ENCODE measurements at places on chromosomes 12 and 14. TPM values are rescaled to one million over a fixed set of nuclear protein-coding genes. Genes with fewer than 3 reads are reported as not detected.
A peak's percentile ranks its signal among the peaks of the same experiment; 100 is the strongest.

Gene NDUFA12
- total RNA-seq, result 194 TPM

Gene A2M
- not detected for total RNA-seq

Gene C1QL4
- not detected for total RNA-seq

Gene TMPRSS12
- total RNA-seq, result not detected

Gene APOF
- total RNA-seq, result not detected

Gene MMP19
- total RNA-seq, result not detected

Gene OR10A7
- total RNA-seq, result not detected

Gene CFAP54
- total RNA-seq, result 0.44 TPM

Gene FITM1
- 0.53 TPM for total RNA-seq

DNA sequence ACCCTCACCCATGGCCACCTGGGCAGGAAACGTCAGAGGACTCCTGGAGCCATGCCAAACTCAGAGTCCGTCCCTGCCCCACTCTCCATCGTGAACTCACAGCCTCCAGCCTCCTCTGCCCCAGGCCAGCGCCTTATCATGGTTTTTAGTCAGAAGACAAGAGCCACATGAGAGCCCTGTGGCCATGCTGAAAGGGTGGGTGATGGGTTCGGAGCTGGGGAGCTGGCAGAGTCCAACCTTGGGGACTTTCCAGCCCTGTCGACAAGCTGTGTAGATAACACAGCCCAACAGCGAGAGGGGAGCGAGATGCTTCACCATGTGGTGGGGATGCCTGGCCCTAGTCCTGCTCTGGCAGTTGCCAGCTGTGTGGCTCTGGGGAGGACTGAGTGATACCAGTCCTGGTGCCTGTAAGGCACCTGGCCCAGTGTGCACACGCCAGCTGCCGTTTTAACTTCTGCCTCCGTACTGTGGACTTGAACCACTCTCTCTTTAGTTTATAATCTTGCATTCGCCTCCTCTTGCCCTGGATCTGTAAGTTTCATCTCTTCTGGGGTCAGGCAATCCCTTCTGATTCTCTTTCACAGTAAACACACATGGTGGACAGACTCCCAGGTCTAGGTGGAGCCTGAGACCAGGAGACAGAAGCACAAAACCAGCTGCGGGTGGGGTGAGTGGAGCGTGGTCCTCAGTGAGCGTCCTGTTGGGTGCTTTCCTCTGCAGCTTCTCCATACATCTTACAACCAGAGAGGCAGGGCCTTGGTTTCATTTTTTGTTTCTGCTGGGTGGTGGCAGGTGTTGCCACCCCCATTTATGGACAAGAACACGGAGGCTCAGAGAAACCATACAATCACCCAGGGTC is 55.3 kb downstream of the RIN3 start:
- DNase-seq, result peak; percentile 33
- no peaks in the 10 kb centered on the region for H3K27me3 ChIP-seq
- H3K4me1 ChIP-seq, result peaks cover 12% of the 10 kb centered on the region
- peak overlapping the region; percentile 51 for H3K27ac ChIP-seq

GRCh38 chr14:58288106-58288792 is 10.1 kb upstream of the ARID4A start:
- peaks cover 68% of the 10 kb centered on the region for H3K4me1 ChIP-seq
- H3K27me3 ChIP-seq, result no peaks in the 10 kb centered on the region
- H3K4me3 ChIP-seq, result peak overlapping the region; percentile 4
- H3K36me3 ChIP-seq, result peaks cover 70% of the 10 kb centered on the region
- no peak for DNase-seq

DNA sequence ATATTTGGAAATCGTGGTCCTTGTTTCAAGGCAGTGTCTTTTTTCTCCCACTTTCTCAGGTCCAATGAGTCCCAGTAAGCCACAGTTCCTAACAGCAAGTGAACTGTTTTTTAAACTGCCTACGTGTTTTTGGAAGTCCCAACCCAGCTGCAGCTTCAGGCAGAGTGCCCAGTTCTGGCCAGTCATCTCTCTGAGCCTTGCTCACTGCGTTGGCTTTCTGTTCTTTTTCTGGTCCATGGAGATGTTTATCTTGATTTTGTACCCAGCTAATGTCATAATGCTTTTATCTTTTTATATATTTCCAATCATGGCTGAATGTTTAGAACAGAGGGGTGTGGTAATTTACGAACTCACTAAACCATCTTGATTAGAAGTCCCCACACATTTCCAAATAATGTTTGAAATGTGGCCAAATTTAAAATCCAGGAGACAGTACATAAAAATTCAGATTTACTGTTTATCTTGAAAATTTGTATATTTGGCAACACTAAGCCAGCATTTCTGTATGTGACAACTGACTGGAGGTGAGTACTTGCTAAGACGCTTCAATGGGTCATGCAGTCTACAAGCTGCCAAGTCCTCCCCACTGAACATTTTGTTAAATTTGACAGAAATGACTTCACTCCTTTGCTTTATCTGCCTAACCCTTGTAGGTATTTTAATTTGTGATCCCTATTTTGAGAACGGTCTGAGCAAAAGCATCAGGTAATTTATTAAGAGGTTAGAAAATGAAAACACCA is 46.1 kb upstream of the OTOGL start:
- H3K27me3 ChIP-seq, result no peaks in the 10 kb centered on the region
- DNase-seq, result no peak
- no peak overlapping the region for H3K27ac ChIP-seq
- H3K4me3 ChIP-seq, result no peak overlapping the region
- H3K4me1 ChIP-seq, result peaks cover 4% of the 10 kb centered on the region

- peaks cover 3% of the 10 kb centered on the region for H3K4me1 ChIP-seq
- H3K27me3 ChIP-seq, result peaks cover 1% of the 10 kb centered on the region
- no peak for DNase-seq
- H3K27ac ChIP-seq, result no peak overlapping the region
- H3K4me3 ChIP-seq, result no peak overlapping the region
- H3K36me3 ChIP-seq, result no peaks in the 10 kb centered on the region
Measured at GRCh38 chr14:97281741-97282140, 484.6 kb downstream of the VRK1 start.

DNA sequence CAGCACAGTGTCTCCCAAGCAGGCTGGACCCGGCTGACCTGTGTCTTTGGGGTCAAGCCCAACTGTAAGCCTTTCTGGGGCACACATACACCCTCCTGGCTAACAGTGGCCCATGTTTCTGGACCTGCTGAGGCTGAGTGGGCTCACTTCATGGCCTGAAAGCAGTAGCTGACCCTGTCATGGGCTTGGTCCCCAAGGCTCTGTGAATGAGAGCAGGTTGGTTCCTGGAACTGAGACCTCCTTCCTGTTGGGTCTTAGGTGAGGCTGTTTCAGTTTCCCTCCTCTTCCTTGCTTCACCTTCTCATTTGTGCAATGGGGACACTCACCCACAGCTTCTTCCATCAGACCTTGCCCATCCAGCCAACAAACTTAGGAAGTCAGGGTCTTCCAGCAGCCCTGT is 744 bp upstream of the IL25 start:
- H3K27ac ChIP-seq, result no peak overlapping the region
- H3K4me3 ChIP-seq, result no peak overlapping the region
- H3K27me3 ChIP-seq, result peaks cover 5% of the 10 kb centered on the region
- no peaks in the 10 kb centered on the region for H3K4me1 ChIP-seq
- no peaks in the 10 kb centered on the region for H3K36me3 ChIP-seq
- DNase-seq, result no peak

DNA sequence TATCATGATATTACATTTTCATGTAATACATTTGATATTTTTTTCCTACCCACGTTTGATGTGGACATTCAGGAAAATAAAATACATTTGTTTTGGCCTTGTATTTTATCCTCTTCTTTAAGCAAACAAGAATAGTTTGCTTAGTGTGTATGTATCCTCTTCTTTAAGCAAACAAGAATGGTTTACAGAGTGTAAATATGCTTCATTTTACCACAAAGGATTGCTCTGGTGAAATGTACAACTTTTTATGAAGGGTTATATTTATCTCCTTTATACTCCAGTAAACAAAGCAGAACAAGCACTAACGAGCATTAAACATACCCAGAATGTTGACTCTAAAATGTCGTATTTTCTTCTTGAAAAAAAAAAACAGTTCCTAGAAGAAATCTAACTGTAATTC is 244.7 kb downstream of the KCNH5 start:
- H3K36me3 ChIP-seq, result no peaks in the 10 kb centered on the region
- no peak overlapping the region for H3K27ac ChIP-seq
- DNase-seq, result no peak
- no peaks in the 10 kb centered on the region for H3K27me3 ChIP-seq
- H3K4me1 ChIP-seq, result no peaks in the 10 kb centered on the region

DNA sequence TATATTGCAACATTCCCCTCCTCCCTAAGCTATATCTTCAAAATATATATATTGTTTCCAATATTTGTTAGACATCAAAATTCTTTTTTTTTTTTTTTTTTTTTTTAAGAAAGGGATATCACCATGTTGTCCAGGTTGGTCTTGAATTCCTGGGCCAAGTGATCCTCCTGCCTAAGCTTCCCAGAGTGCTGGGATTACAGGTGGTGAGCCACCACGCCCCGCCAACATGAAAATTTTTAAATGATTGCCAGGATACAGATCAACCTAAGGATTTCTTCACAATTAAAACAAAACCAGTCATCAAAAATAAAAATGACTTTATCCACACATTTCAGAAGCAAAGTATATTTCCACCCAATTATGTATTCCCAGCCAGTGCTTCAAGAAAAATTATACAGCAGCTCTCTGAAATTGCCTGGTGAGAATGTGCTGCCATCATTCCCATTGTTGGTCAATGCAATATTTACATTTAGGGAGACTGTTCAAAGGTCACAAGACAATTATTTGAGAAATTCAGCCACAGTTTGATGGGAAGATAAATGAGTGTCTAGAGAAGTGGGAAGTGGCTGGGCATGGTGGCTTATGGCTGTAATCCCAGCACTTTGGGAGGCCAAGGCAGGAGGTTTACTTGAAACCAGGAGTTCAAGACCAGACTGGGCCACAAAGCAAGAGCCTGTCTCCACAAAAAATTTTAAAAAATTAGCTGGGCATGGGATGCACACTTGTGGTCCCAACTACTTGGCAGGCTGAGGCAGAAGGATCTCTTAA is 141.7 kb upstream of the AMIGO2 start:
- H3K4me3 ChIP-seq, result peak overlapping the region; percentile 72
- no peak for DNase-seq
- H3K36me3 ChIP-seq, result peaks cover 85% of the 10 kb centered on the region
- peak overlapping the region; percentile 88 for H3K27ac ChIP-seq

- H3K27ac ChIP-seq, result no peak overlapping the region
- H3K4me1 ChIP-seq, result no peaks in the 10 kb centered on the region
- DNase-seq, result no peak
- H3K27me3 ChIP-seq, result no peaks in the 10 kb centered on the region
- H3K36me3 ChIP-seq, result no peaks in the 10 kb centered on the region
Measured at GRCh38 chr14:39491134-39491571, 58.9 kb upstream of the FBXO33 start.

- H3K27ac ChIP-seq, result no peak overlapping the region
- no peaks in the 10 kb centered on the region for H3K4me1 ChIP-seq
- no peaks in the 10 kb centered on the region for H3K27me3 ChIP-seq
- no peaks in the 10 kb centered on the region for H3K36me3 ChIP-seq
- no peak overlapping the region for H3K4me3 ChIP-seq
Measured at GRCh38 chr12:77943466-77943865, 112.8 kb downstream of the NAV3 start.

DNA sequence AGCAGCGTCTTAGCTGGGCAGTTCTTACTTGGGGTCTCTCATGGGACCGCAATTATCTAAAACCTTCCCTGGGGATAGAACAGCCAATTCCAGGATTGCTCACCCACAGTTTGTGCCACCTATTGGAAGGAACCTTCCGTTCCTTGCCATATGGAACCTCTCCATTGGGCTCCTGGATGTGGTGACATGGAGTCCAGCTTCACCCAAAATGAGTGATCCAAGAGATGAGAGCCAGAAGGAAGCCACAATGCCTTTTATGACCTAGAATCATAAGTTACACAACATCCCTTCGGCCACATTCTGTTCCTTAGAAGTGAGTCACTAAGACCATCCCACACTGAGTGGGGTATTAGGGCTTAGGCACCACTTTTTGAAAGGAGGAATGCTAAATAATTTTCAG is 164.4 kb downstream of the FBXL14 start:
- no peaks in the 10 kb centered on the region for H3K36me3 ChIP-seq
- no peak for DNase-seq
- no peaks in the 10 kb centered on the region for H3K4me1 ChIP-seq
- no peak overlapping the region for H3K27ac ChIP-seq

DNA sequence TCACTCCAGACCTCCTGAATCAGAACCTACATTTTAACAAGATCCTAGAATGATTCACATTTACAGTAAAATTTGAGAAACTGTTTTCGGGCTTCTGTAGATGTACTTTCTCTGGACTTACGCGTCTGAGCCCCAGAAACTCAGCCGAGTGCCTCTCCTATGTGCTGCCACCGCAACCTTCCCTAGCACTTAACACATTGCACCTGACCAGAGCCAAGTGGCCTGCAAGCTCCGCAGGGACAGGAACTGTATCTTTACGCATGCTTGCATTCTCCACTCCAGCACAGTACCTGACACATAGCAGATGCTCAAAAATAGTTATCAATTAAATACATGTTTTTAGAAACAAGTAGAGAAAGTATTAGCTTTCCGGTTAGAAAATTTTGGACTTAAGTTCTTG is 1.2 kb downstream of the SMCO2 start:
- no peak overlapping the region for H3K27ac ChIP-seq
- no peak for DNase-seq
- H3K27me3 ChIP-seq, result peaks cover 6% of the 10 kb centered on the region
- H3K4me1 ChIP-seq, result no peaks in the 10 kb centered on the region
- peaks cover 2% of the 10 kb centered on the region for H3K36me3 ChIP-seq

- no peaks in the 10 kb centered on the region for H3K36me3 ChIP-seq
- H3K27ac ChIP-seq, result no peak overlapping the region
- no peak for DNase-seq
- H3K4me1 ChIP-seq, result no peaks in the 10 kb centered on the region
- H3K4me3 ChIP-seq, result no peak overlapping the region
Measured at GRCh38 chr12:88665071-88665470, 84.8 kb upstream of the KITLG start.

GRCh38 chr14:42687421-42687820 is 1080.7 kb downstream of the LRFN5 start:
- no peak overlapping the region for H3K27ac ChIP-seq
- no peaks in the 10 kb centered on the region for H3K4me1 ChIP-seq
- H3K27me3 ChIP-seq, result no peaks in the 10 kb centered on the region
- DNase-seq, result no peak
- no peak overlapping the region for H3K4me3 ChIP-seq

- H3K4me3 ChIP-seq, result no peak overlapping the region
- no peaks in the 10 kb centered on the region for H3K4me1 ChIP-seq
- peaks cover 2% of the 10 kb centered on the region for H3K27me3 ChIP-seq
Measured at GRCh38 chr14:93343797-93344196, 3.2 kb upstream of the COX8C start.

DNA sequence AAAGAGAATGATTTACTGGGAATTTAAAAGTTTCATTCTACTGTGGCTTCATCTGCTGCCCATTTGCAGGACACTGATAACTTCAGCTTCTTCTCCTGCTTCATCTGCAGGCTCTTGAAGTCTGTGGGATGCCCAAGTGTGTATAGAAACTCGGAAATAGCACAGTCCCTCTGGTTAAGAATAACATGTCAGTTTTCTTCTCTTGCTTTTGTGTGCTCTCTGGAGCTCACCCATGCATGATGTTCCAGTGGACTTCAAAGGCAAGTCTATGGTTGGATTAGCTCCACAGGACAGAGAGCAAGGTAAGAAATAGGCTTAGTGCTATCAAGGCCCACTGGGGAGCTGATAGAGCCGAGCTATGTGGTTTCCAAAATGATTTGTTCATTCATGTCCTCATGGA is 13.7 kb downstream of the RMST start:
- no peak for DNase-seq
- no peaks in the 10 kb centered on the region for H3K4me1 ChIP-seq
- H3K27me3 ChIP-seq, result no peaks in the 10 kb centered on the region
- no peak overlapping the region for H3K4me3 ChIP-seq

GRCh38 chr12:3802721-3803120 is 49.8 kb upstream of the CRACR2A start:
- no peak for DNase-seq
- H3K27me3 ChIP-seq, result no peaks in the 10 kb centered on the region
- peaks cover 2% of the 10 kb centered on the region for H3K36me3 ChIP-seq
- H3K4me1 ChIP-seq, result peaks cover 5% of the 10 kb centered on the region
- no peak overlapping the region for H3K27ac ChIP-seq

Data from activated CD4-positive, alpha-beta T cell treated with anti-CD3 and anti-CD28 coated beads for 36 hours (primary cell).